ENCODE measurements at places on chromosomes 7 and 10.

- peak; percentile 90 for DNase-seq
Observed at GRCh38 chr10:31650010-31650409, 278.6 kb downstream of the ARHGAP12 start.

- DNase-seq: no peak
Observed at GRCh38 chr7:118525020-118525419, 300.5 kb downstream of the ANKRD7 start.

DNA sequence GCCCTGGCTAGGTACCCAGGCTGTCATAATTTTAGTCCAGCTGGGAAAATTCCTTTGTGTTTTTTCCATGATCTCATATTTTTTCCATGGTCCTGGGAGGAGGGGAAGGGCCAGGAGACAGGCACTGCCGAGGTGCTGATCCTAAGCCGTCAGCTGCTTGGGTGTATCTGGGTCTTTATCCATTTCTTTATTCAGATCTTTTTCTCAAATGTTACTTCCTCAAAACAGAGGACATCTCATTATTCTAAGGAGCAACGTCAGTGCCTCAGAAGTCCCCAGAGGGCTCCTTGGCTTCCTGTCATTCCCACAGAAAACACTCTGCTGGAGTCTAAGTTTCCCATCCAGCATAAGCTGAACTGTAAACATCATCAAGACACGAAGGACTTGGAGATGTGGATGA is 2.8 kb upstream of the OR6V1 start:
- DNase-seq: no peak

DNA sequence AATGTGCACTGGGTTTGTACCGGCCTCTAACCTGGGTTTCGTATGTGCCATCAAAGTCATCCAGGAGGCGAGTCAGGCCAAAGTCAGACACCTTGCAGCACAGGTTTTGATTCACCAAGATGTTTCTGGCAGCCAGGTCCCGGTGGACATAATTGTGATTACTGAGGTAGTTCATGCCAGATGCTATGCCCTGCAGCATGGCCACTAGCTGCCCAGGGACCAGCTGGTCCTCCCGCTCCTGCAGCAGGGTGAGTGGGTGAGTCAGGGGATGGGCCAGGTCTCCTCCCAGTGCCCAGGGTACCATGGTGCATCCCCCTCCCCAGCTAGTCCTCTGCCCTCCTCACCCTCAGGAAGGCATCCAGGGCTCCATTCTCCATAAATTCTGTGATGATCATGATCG is 13.6 kb downstream of the ZYX start:
- no peak for DNase-seq

DNA sequence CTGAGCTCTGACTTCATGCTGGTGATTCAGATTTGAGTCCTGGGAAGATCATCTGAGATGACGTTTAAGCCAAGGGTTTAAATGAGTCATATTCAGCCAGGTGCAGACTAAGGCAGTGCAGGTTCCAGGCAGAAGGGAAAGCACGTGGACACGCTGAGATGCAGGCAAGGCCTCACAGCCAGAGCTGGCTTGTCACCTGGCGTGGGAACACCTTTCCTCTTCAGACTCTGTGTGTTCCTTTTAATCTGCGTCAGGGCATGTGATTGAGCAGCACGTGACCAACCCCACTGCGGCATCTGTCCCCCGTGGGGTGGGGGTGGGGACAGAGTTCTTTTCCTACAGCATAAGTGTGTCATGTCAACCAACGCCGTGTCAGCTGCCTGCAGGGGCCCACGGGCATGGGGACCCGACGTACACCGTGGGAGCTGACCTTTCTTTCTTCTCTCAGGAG is 10.7 kb upstream of the IDI2 start:
- no peak for DNase-seq

- no peak for DNase-seq
Observed at GRCh38 chr7:129052441-129052840, 2.5 kb downstream of the TNPO3 start.

DNA sequence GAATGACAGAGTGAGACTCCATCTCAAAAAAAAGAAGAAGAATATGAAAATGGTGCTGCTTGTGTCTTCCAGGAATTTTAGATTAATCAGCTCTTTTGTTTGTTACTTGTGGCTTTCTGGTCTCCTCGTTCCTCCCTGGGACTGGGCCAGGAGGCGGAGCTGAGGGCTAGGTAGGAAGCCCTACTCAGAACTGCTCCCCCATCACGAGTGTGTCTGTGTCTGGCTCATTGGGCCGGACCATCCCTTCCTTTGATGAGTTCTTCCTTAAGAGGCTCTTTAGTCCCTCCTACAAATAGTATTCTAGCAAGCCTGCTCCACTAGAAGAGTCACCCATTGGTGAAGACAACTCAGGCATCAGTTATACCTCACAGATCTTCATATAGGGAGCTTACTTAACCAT is 56.8 kb upstream of the YAE1 start:
- DNase-seq: no peak

DNA sequence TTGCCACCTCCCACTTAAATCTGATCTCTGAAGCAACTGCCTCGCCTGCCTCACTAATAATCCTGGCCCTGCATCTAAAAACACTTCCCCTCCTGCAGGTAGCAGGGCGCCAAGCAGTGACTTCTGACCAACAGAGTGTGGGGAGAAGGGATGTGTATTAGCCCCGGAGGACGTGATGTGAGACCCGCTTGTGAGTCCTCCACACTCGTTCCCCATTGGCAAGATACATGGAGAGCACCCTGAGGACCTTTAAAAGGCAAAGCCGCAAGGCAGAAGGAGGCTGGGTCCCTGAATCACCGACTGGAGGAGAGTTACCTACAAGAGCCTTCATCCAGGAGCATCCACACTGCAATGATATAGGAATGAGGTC is 6.1 kb upstream of the PILRA start:
- DNase-seq: no peak

- DNase-seq: no peak
Observed at GRCh38 chr7:117296066-117296465, 26.8 kb downstream of the WNT2 start.

DNA sequence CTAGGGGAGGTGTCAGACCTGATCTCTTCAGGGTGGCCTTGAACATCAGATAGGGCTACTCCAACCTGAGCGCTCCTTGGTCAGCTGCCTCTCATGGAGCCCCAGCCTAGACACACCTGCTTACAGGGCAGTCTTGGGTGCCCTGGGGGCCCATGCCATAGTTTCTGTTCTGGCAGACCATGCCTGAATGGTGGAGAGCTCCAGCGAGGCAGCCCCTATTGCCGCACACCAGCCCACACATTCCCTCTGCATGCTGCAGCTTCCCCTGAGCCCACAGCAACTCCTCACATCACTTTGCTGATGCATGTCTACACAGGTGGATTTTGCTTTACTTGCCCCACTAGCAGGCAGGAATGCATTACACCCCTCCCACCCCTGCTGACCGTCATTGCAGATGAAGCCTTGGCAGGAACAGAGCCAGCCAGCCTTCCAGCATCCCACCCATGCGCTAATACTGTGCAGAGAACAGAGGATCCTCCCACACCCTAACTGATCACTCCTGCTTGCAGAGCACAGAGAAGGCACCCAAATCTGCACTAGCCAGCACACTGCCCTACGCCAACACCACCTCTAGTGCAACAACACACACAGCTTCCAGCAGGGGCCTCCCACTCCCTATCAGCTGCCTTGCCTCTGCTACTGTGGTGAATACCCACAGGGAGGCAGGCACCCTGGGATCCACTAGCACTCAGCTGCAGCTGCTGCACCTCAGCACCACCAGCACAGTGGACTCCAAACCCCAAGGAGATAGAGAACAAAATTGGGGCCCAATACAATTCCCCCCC is 43.0 kb upstream of the GRM3 start:
- no peak for DNase-seq

- no peak for DNase-seq
Observed at GRCh38 chr7:134514663-134515062, 12.7 kb upstream of the AKR1B10 start.

GRCh38 chr7:144842377-144842851 is 6.6 kb upstream of the TPK1 start:
- peak; percentile 43 for DNase-seq

GRCh38 chr7:111835066-111835465 is 272.8 kb upstream of the IMMP2L start:
- DNase-seq: no peak

DNA sequence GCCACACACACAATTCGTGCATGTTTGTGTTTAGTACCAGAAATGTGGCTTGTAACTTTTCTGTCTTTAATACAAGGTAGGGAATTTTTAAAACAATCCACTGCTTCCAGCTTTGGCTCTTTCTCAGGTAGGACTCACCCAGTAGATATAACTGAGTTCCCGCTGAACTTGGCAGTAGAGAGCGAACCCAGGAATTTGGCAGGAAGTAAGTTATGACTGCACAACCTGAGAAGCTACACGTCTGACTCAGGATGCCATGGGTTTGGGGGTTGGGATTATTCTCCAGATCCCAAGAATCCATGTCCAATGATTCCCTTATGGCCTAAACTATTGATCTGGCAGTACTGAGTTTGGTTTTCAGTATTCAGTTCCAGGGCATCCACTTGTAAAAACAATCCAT is 499.7 kb downstream of the CALN1 start:
- no peak for DNase-seq

GRCh38 chr7:13551503-13551902 is 438.0 kb downstream of the ETV1 start:
- DNase-seq: no peak

- no peak for DNase-seq
Observed at GRCh38 chr7:28813243-28813962, 144.7 kb downstream of the TRIL start.

GRCh38 chr7:93574646-93575554 is at the start of gene CALCR:
Gene CALCR, minus strand, starts transcription at chr7:93574724. Its CDS starts 87,743 bp downstream, at chr7:93486981.
- no peak for DNase-seq

- peak; percentile 15 for DNase-seq
Observed at GRCh38 chr10:110841767-110842267, 29.9 kb upstream of the PDCD4 start.

GRCh38 chr10:124157271-124157681 is 63.9 kb upstream of the CHST15 start:
- DNase-seq: no peak

- no peak for DNase-seq
Observed at GRCh38 chr10:60384011-60384410, 5.7 kb downstream of the ANK3 start.

DNA sequence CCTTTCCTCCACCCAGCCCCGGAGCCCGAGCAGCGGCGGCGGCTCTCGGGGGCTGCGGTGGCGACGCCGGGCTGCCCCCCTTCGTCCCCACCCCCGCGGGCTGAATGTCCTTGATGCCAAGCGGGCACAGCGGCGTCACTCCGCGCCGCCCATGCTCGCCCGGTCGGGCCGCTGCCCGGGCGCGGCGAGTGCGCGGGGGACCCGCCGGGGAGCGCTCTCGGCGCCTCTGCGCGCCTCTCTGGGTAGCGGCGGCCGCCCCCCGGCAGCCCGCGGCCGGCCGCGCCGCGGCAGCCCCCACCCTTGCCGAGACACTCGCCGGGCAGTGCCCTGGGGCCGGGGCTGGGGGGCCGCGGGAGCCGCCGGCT is 433 bp upstream of the PLXNA4 start:
- DNase-seq: no peak

DNA sequence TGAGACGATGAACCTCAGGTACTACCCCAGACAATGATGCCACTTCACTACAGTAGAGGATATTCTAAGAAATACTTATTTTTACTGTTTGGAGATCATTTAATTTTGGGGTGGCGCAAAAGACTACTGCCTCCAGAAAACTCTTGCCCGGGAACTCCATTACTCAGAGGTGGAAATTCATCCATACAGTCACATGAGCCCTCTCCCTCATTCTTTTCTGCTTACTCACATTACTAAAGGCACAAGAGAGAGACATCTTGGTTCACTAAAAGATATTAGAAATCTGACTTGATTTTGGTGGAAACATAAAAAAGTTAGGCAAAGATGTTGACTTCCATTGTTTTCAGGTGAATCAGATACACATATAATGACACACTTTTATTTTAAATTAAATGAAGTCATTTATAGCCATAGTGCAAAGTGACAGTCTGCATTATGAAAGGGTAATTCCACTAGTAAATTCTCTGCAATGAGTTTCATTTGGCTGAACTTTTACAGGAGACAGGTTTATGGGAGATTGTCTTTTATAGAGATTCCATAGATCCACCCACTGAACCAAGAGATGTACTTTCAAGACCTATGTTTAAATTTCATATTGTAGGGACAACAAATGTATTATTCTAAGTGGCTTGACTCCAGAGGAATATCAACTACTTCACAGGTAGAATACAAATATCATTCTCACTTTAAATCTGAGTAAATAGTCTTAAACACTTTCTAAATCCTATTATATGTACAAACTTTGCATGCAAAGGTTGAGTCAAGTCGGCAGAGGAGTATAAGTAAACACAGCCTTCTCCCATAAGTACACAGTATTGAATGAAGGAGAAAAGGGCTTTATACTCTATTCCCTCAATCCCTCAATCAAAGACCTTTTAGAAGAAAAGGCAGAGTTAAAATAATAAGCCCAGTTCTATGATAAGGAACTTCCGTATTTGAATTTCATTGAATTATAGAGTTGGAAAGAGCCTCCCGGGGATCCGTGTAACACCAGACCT is 18.8 kb downstream of the NEBL start:
- no peak for DNase-seq

GRCh38 chr10:90862908-90863514 is 5.2 kb upstream of the HTR7 start:
- DNase-seq: no peak

GRCh38 chr7:102834466-102834865 is 78.3 kb upstream of the LRRC17 start:
- DNase-seq: no peak

GRCh38 chr7:46210467-46210866 is 289.4 kb upstream of the IGFBP3 start:
- DNase-seq: no peak

DNA sequence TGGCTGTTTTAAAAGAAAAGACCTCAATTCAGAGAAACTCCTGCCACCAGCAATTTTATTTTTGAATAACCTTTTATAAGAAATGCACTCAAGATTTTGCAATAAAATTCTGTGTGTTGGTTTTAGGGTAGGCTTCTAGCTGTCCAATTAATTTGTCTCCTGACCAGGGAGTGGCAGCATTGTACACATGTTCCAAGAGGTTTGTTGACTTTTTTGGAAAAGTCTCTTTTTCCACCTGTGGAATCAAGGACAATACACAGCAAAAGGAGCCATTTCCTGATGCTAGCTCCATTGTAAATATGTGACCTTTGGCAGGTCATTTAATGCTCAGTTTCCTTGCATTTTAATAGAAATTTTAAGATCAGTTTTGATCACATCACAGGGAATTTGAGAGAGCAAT is 1.8 kb downstream of the GIMAP5 start:
- DNase-seq: no peak
